ENCODE measurements at places on chromosomes 2 and 18.

- DNase-seq = no peak
These were observed 44.5 kb upstream of the FOSL2 start for GRCh38 chr2:28348149-28348567.

DNA sequence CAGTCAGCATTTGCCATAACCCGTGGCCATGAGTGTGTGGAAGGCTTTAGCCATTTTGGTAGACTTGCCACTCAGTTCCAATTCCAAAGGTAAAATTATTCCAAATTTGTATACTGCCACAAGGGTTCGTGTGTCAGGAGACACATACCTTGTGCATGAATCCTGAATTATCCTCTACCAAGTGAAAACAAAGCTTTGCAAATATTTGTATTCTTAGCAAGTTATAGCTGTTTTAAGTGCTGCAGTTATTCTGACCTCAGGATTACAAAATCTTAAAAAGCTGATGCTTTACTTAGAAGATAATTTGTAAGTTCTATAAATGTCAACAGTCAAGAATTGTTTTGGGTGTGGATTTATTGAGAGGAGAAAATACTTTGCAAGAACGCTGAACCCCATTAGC lies 100.6 kb downstream of the ANTXR1 start:
- no peak for DNase-seq

DNA sequence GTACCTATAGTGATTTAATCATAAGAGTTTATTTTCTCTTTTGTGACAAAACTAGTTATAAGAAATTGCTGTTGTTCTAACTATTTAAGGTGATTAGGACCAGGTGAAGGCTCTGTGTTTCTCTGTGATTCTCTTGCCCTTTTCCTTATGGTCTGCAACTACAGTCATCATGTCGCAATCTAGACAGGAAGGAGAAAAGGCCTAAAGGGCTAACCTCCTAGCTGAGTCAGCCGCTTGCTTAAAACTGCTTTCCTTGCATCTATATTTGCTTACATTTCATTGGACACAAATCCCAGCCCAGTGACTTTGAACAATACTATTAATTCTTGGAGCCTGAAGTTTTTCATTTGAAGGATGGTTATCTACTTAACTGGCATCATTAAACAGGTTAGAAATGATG lies 93.1 kb downstream of the PIK3C3 start:
- no peak for DNase-seq

GRCh38 chr18:56402872-56403516 lies 235.4 kb downstream of the TXNL1 start:
- DNase-seq = no peak

- DNase-seq = no peak
These were observed 235.8 kb downstream of the SEPTIN10 start for GRCh38 chr2:109377976-109378375.

- no peak for DNase-seq
These were observed 6.0 kb downstream of the WDR54 start for GRCh38 chr2:74427551-74427950.

GRCh38 chr18:24181806-24182205 lies 42.9 kb downstream of the CABYR start:
- DNase-seq = no peak

Data from Ammon's horn (tissue), 1 donor.